RKO (cell line): ENCODE measurements at places on chromosomes 6 and 20.

GRCh38 chr6:44431118-44431725, 43.7 kb downstream of the CDC5L start:
- DNase-seq: peak; percentile 68

DNA sequence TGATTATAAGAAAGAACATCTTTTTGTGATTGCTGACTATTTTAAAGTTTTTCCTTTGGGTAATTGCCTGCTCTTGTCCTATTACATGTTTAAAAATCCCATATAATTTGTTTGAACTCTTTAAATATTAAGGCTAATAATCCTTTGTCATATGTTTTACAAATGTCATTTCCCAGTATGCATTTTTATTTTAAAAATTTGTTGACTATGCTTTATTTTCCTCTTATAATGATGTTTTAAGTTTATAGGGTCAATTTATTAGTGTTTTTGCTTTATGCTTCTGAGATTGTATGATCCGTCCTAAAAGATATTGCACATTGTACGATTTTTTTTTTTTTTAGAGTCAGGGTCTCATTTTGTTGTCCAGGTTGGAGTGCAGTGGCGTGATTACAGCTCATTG, 297.2 kb downstream of the RNF144B start:
- DNase-seq: no peak

DNA sequence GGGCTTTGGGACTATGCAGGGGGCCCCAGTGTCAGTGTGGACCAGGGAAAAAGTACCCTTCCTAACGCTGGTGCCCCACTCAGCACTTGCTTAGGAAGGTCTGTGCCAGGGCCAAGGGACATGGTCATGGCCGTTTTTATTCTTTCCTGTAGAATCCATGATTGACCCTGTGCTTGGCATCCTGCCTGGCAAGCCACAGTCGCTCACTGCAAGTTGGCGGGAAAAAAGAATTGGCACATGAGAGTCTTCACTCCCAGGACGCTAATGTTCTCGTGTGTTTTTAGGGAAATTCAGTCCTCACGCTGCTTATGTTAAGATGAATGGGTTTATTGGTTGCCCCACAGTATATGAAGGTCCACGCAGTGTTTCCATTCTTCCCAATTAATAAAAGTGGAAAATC, 253.4 kb downstream of the CDH4 start:
- DNase-seq: no peak

DNA sequence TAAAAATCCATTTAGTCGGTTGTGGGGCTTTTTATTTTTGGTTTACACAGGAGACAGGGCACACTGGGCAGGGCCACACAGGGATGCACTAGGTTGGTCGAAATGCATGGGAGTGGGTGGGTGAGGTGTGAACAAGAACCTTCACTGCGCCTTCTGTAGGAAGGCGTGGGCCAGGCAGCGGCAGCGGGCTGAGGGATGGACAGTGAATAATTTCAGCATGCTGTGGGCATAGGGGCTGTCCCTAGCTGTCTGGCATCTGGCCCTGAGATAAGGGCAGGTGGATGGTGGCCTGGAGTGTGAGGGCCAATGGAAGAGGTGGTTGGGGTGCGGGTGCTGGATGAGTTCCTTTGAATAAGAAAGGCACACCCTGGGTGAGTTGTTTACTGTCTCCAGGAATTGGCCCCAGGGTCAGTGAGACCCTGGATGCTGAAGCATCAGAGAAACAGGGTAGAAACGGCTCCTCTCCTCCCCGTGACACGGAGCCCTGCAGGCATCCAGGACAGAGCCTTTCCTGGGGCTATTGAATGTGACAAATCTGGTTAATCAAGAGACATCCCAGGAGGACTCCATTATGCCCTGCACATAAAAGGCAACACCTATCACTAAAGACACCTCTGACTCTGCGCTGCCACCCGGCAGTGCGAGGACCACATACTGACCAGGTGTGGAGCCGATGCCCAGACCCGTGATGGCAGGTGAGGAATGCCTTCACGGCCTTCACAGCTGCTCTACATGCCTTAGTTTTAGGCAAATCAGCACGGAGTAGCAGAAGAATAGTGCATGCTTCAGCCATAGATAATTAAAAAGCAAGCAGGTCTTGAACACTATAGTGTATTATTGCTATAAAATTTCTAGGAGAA, 123.0 kb upstream of the SNX9 start:
- no peak for DNase-seq

GRCh38 chr6:15351631-15352030, 105.8 kb downstream of the JARID2 start:
- no peak for DNase-seq

- DNase-seq: peak; percentile 68
Measured at GRCh38 chr6:18259675-18260447, 4.5 kb downstream of the DEK start.

DNA sequence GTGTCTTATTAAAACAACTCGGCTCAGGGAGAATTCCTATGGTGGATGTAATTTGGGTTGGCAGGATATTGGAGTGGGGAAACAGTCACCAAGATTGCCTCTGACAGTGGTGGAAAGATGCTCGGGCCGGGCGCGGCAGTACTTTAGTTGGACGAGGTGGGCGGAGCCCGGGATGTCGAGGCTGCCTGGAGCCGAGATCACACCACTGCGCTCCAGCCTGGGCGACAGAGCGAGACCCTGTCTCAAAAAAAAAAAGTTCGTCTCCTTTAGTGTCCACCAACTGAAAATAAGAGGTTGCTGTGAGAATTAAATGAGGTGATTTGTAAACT, 621 bp downstream of the NOL7 start:
- DNase-seq: peak; percentile 71

- no peak for DNase-seq
Measured at GRCh38 chr20:10861619-10862018, 187.8 kb upstream of the JAG1 start.

DNA sequence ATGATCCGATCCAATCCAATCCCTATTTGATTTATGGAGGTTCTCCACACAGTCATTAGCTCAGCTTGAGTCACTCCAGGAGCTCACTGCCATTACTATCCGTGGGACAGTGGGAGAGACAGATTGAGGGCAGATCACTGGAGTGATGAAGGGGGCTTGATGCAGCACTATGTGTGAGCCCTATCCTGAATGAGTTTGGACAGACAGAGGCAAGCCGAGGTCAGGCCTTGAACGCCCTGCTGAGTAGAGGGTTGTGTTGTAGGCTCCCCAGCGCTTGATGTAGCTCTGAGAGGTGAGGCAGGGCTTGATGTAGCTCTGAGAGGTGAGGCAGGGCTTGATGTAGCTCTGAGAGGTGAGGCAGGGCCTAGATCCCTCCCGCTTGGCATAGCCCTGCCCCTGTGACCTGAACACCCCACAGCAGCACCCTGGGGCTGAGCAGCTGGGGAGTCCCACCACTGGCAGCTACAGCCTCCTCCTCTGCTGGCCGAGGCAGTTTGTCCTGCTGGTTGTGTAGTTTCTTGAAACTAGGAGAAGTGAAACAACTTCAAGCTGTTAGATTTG, 58.7 kb downstream of the ZFAND3 start:
- no peak for DNase-seq

GRCh38 chr6:36929152-36929551, 25.4 kb upstream of the PI16 start:
- DNase-seq: no peak

DNA sequence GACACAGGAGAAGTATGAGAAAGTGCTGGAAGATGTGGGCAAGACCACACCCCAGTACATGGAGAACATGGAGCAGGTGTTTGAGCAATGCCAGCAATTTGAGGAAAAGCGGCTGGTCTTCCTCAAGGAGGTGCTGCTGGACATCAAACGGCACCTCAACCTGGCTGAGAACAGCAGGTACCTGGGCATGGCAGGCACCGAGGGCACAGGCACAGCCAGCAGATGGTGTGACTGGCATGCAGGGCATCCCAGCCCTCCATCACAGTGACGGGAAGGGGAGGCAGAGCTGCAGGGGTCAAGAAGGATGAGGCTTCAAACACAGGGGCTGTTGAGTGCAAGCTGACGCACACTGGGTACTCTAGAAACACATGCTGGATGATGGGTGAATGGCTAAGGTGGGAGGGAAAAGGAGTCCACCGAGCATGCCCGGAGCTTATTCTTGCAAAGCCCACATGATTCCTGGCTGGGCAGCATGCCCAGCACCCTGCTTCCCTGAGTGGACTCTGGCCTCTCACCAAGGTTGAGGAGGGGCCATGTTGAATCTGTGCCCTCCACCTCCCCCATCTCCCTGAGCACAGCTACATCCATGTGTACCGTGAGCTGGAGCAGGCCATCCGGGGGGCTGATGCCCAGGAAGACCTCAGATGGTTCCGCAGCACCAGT, 26.3 kb downstream of the SPDEF start:
- DNase-seq: no peak

DNA sequence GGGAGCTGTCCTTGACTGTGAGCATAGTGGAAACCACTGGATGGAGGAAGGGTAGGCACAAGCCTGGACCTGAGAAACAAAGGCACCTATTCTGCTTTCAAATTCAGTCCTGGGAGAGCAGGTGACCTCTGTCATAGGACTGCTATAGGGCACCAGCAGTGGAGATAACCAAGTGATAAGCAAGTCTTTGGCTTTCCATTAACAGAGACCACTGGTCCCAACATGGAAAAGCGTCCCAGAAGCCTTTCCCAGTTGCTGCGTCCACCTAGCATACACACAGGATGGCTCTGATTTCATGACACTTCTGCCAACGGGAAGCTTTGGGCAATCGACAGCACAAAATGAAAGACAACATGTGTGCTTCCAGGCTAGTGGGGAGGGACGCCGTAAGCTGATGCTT, 8.9 kb downstream of the SLC22A3 start:
- no peak for DNase-seq

GRCh38 chr20:38997622-38998021, 35.5 kb downstream of the DHX35 start:
- DNase-seq: no peak

- no peak for DNase-seq
Measured at GRCh38 chr6:13261464-13261994, 66.8 kb downstream of the TBC1D7 start.

GRCh38 chr6:129507846-129508245, 202.1 kb downstream of the ARHGAP18 start:
- no peak for DNase-seq
